ENCODE measurements at places on chromosomes 7 and 10. TPM values are rescaled to one million over a fixed set of nuclear protein-coding genes. Genes with fewer than 3 reads are reported as not detected.

ADAM22 gene
- 5.5 TPM for total RNA-seq

CDHR3 gene
- 1.7 TPM for total RNA-seq

IRF5 gene
- 5.5 TPM for total RNA-seq

DNA sequence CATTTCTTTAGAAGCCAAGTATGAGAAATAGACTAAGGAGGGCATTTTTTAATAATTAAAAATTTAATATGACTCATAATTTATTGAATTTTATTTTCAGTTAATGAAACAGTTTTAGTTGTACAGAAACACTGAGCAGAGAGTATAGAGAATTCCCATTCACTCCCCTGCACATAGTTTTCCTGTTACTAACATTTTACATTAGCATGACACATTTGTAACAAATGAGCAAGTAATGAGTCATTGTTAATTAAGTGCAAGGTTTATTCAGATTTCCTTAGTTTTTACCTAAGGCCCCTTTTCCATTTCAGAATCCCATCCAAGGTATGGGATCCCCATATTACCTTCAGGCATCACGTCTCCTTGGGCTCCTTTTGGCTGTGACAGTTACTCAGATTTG lies 271.5 kb upstream of the FZD8 start:
- DNase-seq = no peak

- DNase-seq = no peak
These were observed 380.7 kb downstream of the RPS24 start for GRCh38 chr10:78414380-78414779.

DNA sequence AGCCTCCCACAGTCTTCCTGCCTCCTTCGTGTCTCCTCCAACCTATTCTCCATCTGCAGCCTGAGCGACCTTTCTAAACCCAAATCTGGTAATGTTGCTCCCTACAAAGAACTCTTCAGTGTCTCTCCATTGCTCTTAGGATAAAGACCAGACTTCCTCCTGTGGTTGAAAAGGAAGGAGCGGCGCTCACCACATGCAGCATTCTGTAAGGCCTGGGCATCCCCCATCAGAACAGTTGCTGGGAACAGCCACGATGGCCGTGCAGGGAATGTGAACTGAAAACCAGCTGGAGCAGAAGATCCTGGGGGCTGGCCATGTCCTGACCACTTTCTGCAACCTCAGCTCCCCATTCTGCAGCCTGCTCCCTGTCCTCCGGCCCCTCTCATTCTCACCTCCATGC lies 237.8 kb upstream of the ZMIZ1 start:
- no peak for DNase-seq

DNA sequence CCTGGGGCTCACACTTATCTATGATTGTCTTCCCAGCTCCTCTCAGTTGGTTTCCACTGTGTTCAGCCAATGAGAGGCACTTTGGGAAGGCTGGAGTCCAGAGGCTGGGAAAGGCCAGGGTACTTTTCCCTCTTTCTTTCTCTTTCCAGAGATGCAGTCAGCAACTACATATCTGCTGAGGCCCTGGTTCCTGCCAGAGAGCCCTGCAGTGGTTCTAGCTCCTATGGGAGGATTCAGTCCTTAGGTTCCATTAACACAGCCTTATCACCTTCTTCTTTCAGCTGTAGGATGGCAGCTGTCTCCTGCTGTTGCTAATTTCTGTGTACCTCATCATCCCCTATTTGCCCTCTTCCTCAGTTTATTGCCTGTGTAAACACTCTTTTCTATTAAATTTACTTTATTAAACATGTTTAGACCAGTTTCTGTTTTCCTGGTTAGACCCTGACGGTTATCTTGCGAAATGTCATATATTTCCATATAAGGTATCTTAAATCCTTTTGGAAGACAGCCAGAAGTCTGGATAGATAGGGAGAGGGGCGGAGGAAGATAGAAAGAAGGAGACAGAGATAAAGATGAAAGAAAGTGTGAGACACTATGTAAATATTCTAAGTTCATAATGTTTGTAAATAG lies 100.3 kb downstream of the HGF start:
- DNase-seq = no peak

- DNase-seq = peak; percentile 14
These were observed 5.7 kb upstream of the AP5Z1 start for GRCh38 chr7:4769761-4770160.

DNA sequence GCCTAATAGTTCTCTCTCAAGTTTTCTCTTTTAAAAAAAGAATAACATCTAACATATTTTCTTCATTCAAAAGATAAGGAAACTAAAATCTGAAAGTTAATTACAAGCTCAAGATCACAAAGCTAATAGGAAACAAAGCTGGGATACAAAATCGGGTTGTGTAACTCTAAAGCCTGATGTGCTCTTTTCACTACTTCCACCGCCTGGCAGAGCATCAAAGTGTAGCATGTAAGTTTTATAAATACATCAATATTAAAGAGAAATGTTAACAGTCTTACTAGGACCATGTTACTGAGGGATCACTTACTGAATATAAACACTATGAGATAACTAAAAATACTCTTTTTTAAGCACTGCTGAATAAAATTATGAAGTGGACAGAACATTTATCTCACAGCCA lies 97.2 kb downstream of the KMT2C start:
- peak; percentile 25 for DNase-seq
